H54 (cell line): ENCODE measurements at places on chromosomes 12 and 14.

GRCh38 chr12:53495903-53496751 is 3.1 kb downstream of the MAP3K12 start:
- DNase-seq, result peak; percentile 45

- no peak for DNase-seq
These were observed at the start of gene RPL10L for GRCh38 chr14:46651526-46652144. Gene RPL10L (minus strand): TSS chr14:46651781. CDS start chr14:46651736, 45 bp downstream.

DNA sequence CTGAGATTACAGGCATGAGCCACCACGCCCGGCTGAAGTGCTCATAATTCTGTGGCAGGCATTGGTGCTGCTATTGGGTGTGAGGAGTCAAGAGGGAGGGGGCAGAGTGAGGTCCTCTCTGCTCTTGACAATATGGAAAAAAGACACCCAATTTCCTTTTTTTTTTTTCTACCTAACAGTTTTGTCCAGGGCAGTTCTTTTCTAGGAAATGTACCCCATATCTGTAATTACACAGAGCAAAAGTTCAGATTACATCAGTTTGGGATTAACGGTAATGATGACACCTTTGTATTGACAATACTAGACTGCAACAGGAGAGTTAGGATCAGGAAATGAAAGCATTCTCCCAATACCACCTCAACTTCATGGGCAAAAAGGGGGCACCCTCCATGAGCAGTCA is 36.3 kb downstream of the IGF1 start:
- no peak for DNase-seq

- DNase-seq, result no peak
These were observed 99.9 kb downstream of the NINJ2 start for GRCh38 chr12:563250-563781.

GRCh38 chr14:62670526-62670925 is 374.7 kb downstream of the KCNH5 start:
- no peak for DNase-seq

DNA sequence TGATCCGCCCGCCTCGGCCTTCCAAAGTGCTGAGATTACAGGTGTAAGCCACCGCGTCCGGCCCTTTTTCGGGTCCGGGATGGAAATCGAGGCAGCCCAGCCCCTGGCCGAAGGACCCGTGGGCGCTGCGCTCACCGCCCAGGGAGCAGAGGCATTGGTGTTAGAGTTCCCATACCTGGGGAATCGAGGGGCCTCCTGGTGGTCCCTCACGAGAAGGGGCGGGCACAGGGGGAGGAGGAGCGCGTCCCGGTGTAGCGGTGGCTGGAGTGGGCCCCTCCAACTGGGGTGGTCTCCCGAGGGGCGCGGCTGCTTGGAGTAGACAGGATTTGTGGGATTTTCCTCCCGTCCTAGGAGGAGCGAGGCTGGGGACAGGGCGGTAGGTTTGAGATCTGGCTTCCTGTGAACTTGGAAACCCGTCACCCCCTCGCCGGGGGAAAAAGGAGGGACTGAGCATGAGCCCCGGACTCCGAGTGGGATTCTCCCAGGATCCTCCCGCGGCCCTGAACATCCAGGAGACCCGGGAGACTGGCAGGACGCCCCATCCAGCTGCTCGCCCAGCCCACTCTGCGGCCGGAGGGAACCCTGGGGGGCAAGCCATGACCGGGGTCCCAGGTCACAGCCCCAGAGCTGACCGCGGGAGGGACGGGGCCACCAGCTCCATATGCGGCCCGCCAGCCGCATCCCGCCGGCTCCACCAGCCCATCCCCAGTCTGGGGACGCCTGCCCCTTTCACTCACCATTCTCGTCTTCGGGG is 70.9 kb downstream of the ASCL4 start:
- DNase-seq, result no peak

GRCh38 chr12:85057370-85057963 is 21.3 kb downstream of the LRRIQ1 start:
- no peak for DNase-seq

GRCh38 chr14:60845523-60845922 is 111.0 kb downstream of the MNAT1 start:
- DNase-seq, result no peak

DNA sequence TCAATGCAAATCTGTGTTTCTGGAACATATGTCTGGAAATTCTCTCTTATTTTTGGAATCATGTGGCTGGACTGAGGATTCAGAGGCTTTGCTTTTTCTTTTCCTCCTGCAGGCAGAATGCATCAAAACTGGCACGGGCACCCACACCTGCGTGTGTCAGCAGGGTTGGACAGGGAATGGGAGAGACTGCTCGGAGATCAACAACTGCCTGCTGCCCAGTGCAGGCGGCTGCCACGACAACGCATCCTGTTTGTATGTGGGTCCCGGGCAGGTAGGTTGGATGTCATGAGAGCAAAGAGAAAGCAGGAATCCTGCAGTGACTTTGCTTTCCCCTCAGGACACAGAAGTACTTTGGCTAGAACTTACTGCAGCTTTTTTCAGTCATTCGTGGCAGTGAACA is 90.3 kb downstream of the STAB2 start:
- DNase-seq, result no peak

DNA sequence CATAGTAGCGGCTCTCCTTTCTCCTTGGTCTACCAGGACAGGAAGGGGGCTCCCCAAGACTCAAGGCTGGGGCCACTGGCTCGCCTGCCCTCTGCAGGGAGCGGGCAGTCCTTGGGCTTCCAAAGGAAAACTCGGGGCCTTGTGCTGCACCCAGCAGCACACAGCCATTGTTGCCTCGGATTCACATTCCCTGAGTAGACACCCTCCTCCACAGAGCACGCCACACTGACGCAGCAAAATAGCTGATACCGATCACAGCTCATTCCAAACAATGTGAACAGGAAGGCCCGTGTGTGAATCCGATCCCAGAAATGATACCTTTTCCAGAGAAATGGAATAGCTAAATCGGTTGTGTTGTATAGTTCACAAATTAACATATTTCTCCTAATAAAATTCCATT is 65.1 kb upstream of the DYNC1H1 start:
- DNase-seq, result no peak

GRCh38 chr14:24162093-24162492 is 1.0 kb downstream of the IRF9 start:
- DNase-seq, result no peak

DNA sequence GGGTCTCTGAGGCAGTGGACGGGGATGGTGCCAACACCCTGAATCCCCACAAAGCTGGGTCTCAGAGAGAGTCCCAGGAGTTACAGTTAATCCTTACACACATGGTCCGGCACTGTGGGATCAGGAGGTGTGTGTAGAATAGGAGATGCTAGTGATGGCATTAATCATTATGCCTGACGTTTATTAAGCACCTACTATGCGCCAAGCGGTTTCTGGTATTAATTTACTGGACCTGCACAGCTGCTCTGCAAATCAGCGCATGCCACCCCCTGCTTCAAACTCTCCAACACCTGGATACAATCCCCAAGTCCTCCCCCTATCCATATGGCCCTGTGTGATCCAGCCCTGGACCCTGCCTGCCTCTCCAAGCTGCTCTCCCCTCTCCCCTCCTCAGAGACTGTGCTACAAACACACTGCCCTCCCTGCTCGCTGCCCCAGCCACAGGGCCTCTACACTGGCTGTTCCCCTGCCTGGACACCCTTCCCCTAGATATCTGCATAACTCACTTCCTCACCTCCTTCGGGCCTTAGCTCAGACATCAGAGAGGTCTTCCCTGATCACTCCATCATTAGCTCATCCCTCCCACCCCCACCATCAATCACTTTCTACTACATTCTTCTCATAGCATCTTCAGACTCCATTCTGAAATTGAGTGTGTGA is 86.0 kb downstream of the RFLNA start:
- no peak for DNase-seq

DNA sequence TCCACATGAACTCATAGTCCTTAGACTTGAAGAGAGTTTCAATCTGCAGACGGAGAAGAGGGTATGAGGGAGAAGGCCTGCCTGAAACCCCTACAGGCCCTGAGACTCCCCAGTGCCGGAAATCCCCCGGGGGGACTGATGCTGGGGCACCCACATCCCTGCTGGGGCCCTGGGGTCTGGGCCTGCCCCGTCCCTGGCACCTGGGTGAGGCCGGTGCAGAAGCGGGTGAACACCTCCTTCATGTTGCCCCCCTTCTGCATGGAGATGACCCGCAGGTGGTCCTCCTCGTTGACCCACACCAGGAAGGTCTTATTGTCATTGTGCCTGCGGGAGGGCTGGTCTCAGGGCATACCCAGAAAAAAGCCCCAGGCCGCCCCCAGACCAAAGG is 2.4 kb downstream of the CKB start:
- DNase-seq, result no peak

DNA sequence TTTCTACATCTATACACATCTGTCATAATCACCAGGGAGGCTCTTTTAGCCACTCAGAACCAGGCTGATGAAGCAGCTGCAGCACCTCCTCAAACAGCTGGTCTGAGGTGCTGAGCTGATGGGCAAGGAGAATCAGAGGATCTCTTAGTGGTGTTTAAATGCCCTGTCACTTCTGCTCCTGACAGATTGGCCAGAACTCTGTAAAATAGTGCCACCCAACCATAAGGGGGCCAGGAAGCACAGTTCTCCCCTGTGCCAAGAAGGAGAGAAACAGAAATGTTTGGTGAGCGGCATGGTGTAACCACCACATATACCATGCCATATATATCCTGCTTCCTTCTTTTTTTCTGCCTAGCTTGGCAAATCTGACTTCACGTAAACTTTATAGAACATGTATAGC is 12.8 kb downstream of the SOCS2 start:
- DNase-seq, result no peak

DNA sequence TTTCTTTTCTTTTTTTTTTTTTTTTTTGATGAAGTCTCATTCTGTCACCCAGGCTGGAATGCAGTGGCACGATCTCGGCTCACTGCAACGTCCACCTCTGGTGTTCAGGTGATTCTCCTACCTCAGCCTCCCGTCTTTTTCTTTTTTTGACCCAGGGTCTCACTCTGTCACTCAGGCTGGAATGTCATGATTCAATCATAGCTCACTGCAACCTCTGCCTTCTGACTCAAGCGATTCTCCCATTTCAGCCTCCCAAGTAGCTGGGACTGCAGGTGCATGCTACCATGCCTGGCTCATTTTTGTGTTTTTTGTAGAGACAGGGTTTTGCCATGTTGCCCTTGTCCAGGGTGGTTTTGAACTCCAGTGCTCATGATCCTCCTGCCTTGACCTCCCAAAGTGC is 12.0 kb downstream of the FUT8 start:
- DNase-seq, result no peak

DNA sequence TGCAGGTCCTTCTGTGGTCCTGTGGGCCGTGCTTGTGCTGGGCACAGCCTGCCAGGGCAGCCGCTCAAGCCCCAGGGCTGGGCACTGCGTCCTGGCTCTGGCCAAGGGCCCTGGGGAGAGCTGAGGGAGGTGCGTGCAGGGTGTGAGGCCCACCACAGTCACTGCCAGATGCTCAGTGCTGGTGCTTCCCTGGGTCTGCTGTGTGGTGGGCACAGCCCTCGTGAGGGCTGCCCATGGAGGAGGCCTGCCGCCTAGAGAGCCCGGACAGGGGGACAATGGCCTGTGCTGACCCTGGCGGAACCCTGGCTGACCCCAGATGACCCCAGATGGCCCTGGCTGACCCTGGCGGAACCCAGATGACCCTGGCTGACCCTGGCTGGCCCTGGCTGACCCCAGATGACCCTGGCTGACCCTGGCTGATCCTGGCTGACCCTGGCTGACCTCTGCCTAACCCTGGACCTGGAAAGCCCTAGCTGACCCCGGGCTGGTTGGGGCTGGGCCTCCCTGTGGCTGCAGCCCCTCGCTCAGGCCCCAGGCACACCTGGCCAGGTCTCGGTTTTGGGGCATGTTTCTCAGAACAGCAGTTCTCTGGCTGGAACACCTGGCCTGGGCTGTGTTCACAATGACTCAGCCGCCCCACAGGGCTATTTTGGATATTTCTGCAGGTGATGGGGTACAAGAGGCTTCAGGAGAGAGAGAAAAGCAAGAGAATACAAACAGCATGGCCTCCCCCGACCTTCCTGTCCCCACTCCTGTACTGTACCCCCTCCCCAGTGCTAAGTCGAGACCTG is 55.4 kb downstream of the TMEM121 start:
- DNase-seq, result no peak

- no peak for DNase-seq
These were observed 7.6 kb downstream of the EVL start for GRCh38 chr14:100072783-100073346.

DNA sequence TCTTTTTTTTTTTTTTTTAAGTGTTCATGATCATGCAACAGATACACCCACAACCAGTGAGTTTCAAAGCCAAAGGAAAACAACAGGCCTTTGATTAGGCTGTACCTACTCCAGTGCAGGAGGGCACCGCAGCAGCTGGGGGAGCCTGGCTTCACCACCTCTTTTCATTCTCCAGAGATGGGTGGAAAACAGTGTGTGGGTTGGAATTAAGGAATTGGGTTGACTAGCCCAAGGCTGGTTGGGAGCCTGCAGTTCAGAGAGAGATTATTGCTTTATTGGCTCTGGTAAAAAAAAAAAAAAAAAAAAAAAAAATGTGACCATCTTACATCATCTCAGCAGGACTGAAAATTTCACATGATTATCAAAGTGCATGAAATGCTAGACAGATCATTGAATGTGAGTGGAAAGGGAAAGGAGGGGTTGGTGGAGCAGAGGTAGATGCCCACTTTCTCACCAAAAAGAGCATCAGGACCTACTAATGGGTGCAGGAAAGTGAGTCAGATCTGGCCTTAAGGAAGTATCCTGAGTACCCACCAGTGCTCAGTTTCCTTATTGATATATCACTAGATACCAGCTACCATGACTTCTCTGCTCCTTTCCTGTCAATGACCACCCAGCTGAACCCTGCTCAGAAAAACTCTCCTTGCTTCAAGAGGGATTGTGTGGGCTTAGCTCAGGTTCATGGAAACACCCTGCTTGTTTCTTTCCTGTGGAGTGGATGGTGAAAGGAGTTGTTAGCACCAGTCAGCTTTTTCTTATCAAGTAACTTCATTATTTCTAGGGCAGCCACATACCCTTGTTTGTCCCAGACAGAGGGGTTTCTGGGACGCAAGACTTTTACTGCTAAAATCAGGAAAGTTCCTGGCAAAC is 54.8 kb upstream of the DYRK2 start:
- DNase-seq, result no peak

- DNase-seq, result no peak
These were observed 5.6 kb downstream of the RDH16 start for GRCh38 chr12:56951582-56952339.

- no peak for DNase-seq
These were observed 12.5 kb downstream of the STYK1 start for GRCh38 chr12:10661338-10661737.

DNA sequence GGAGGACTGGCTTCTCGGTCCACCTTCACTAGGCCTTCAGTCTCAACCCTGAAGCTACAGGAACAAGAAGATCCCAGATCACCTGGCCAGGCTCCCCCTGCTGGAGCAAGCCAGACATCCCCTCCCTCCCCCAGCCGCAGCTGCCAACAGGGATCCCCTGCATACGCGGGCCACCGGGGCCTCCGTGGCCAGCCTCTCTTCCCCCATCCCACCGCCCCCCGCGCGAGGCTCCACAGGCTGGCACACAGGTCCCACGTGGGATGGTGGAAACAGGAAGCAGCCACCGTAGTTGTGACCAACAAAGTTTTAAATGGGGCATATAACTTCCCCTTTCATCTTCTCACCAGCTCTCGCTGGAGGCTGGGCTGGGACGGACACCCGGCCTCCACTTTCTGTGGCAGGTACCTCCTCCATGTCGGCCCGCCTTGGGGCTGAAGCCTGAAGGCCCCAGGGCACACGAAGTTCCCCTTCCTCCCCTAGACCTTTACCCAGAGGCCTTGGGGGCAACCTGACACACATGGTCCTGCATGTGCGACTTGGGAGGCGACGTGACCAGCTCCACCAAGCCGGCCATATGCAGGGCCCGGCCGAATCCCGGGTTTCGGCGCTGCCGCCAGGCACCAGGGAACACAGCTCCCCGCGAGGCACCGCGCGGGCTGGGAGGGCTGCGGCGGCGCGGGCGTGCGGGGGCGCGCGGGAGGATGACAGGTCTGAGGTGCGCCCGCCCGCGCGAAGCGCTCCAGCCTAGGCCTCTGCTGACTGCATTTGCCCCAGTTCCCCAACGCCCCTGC is 44.4 kb upstream of the PNMA1 start:
- DNase-seq, result no peak
